Endothelial cell (in vitro differentiated cells): ENCODE measurements at places on chromosomes 4 and X.
A peak's percentile ranks its signal among the peaks of the same experiment; 100 is the strongest.

DNA sequence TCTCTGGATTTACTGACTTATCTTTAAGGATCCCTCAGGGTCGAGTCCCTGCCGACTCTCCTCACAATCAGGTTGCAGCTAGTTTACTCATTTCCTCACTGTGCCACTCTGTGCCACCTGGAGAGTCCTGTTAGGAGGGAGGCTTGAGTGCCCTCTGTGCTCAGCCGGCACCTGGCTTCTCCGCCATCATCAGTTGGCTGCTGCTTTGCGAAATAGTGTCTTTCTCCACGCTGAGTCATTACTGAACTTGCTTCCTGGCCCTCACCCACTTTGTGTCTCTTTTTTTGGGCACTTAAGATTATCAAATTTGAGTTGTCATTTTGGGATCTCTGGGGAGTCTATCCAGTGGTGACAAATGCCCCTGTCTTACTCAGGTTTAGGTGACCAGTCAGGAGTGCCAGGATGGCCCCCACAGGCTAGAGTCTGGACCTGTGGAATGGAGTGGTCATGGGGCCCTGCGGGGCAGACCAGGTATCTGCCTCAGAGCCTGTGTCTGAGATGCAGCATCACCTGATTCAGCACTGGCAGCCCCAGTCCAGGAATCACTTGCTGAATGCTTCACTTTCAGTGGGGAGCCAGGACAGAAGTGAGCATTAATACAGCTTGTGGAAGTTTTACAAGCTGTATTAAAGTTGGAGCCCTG lies 37.7 kb downstream of the JADE1 start:
- H3K27ac ChIP-seq: no peak overlapping the region
- peak overlapping the region; percentile 27 for H3K4me3 ChIP-seq
- no peak for DNase-seq
- peaks cover 5% of the 10 kb centered on the region for H3K27me3 ChIP-seq

GRCh38 chr4:107255114-107255513 lies 219.0 kb upstream of the DKK2 start:
- no peak for DNase-seq
- no peaks in the 10 kb centered on the region for H3K36me3 ChIP-seq
- peaks cover 1% of the 10 kb centered on the region for H3K27me3 ChIP-seq

DNA sequence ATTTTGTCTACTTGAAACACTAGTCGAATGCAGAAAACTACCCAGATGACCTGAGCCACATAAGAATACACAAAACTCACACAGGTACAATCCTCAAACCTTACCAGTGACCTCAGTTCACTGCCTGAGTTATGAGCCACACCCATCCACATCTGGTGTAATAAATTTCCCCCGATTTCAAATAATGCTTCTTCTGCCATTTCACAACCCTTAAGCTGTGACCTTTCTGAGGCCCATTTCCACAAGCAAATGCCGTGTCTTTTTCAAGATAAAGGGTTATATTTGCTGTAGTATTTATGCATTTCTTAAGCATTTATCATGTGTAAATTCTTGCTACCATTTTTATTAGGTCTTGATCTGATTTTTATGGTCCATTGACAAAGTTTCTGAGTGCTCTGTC lies 1.8 kb upstream of the ARHGEF38 start:
- DNase-seq: no peak
- H3K27ac ChIP-seq: no peak overlapping the region
- peaks cover 4% of the 10 kb centered on the region for H3K27me3 ChIP-seq
- H3K4me3 ChIP-seq: no peak overlapping the region
- H3K4me1 ChIP-seq: peaks cover 21% of the 10 kb centered on the region

- peaks cover 20% of the 10 kb centered on the region for H3K4me1 ChIP-seq
- DNase-seq: no peak
- peaks cover 2% of the 10 kb centered on the region for H3K27me3 ChIP-seq
- no peaks in the 10 kb centered on the region for H3K36me3 ChIP-seq
Measured at GRCh38 chrX:45774961-45775360, 574.3 kb upstream of the DIPK2B start.

DNA sequence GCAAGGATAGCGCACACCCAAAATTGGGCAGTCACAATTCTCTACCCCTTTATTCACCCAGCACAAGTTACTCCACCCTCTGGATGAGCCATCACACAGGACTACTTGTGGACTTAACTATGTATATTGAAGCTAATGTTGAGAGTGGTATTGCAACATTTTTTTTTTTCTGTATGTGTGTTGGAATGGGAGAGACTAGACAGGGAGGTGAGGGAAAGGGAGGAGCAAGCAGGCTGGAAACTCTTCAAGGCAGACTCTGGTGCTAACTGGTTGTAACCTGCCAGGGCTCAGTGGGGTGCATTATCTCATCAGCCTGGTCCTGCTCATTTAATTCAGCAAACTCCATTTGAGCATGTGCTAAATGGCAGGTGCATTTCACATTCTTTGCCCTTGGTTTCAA lies 18.4 kb upstream of the CWH43 start:
- H3K27me3 ChIP-seq: peaks cover 3% of the 10 kb centered on the region
- no peak overlapping the region for H3K4me3 ChIP-seq
- DNase-seq: no peak
- no peaks in the 10 kb centered on the region for H3K4me1 ChIP-seq

DNA sequence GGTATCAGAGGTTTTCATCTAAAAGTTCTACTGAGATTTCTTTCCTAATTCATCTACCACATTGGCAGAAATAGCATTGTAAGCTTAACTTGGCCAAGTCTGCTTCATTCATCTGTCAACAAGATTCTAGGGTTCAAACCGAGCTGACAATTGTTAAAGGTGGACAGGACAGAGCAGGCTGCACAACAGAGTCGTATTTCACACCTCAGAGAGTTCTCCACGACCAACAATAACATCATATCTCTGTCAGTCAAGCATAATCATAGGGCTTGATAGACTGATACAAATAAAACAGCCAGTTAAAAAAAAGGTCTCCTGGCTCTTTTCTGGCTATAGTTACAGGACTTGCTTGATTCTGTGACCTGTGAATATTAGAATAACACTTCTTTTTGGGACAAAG lies 259.2 kb downstream of the COL25A1 start:
- no peaks in the 10 kb centered on the region for H3K27me3 ChIP-seq
- no peak overlapping the region for H3K4me3 ChIP-seq
- no peaks in the 10 kb centered on the region for H3K4me1 ChIP-seq

DNA sequence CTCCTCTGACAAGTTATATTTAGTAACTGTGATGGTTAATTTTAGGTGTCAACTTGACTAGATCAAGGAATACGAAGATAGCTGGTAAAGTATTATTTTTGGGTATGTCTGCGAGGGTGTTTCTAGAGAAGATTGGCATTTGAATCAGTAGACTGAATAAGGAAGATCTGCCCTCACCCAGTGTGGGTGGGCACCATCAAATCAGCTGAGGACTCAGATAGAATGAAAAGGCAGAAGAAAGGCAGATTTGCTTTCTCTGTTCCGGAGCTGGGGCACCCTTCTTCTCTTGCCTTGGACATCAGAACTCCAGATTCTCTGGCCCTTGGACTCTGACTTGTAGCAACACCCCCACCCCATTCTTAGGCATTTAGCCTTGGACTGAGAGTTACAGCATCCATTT lies 981.6 kb downstream of the CCSER1 start:
- no peaks in the 10 kb centered on the region for H3K4me1 ChIP-seq
- no peak for DNase-seq
- H3K4me3 ChIP-seq: no peak overlapping the region
- no peak overlapping the region for H3K27ac ChIP-seq
- no peaks in the 10 kb centered on the region for H3K27me3 ChIP-seq

GRCh38 chr4:78205591-78205990 lies 148.5 kb downstream of the FRAS1 start:
- peak; percentile 53 for DNase-seq
- H3K27ac ChIP-seq: peak overlapping the region; percentile 97
- H3K27me3 ChIP-seq: peaks cover 5% of the 10 kb centered on the region
- H3K36me3 ChIP-seq: no peaks in the 10 kb centered on the region
- H3K4me1 ChIP-seq: peaks cover 48% of the 10 kb centered on the region

- H3K4me3 ChIP-seq: no peak overlapping the region
- H3K27ac ChIP-seq: no peak overlapping the region
- DNase-seq: no peak
- H3K4me1 ChIP-seq: no peaks in the 10 kb centered on the region
- no peaks in the 10 kb centered on the region for H3K36me3 ChIP-seq
Measured at GRCh38 chrX:78357342-78358055, 30.1 kb upstream of the CYSLTR1 start.

- H3K27me3 ChIP-seq: peaks cover 19% of the 10 kb centered on the region
- H3K4me1 ChIP-seq: peaks cover 57% of the 10 kb centered on the region
- H3K27ac ChIP-seq: peak overlapping the region; percentile 95
- peak; percentile 29 for DNase-seq
Measured at GRCh38 chr4:25861951-25862410, 807 bp downstream of the SEL1L3 start.

- peaks cover 1% of the 10 kb centered on the region for H3K27me3 ChIP-seq
- no peak for DNase-seq
- no peak overlapping the region for H3K27ac ChIP-seq
- no peaks in the 10 kb centered on the region for H3K36me3 ChIP-seq
- no peaks in the 10 kb centered on the region for H3K4me1 ChIP-seq
Measured at GRCh38 chr4:47017081-47017480, 14.3 kb upstream of the GABRB1 start.

GRCh38 chr4:126213996-126214395 lies 899.2 kb downstream of the FAT4 start:
- H3K27ac ChIP-seq: no peak overlapping the region
- H3K27me3 ChIP-seq: no peaks in the 10 kb centered on the region
- no peak for DNase-seq
- no peak overlapping the region for H3K4me3 ChIP-seq
- H3K36me3 ChIP-seq: no peaks in the 10 kb centered on the region
- no peaks in the 10 kb centered on the region for H3K4me1 ChIP-seq

DNA sequence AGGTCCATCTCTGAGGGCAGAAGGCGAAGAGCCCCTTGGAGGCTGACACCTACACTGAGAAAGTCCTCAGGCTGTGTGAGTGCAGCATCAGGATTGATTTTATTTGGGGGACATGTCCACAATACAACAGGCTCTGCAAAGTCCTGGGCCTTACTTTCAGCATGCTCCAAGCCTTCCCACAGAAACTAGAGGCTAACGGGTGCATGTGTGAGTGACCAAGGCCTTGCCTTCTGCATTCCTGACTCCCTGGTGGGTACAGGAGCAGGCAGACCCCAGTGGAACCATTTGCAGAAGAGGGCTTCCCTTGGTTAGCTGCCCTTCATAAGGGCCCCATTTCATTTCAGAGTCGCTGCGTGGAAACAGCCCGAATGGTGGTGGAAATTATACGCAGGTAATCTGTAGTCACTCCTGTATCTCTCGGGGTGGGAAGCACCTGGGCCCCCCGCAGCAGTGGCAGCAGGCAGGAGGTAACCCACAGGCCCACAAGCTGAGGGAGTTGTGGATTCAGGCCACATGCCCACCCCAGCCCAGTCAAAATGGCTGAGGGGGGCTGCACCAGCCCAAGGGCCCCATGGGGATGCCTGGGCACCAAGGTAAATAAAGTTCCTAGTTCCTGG lies 37.7 kb downstream of the NSG1 start:
- peaks cover 11% of the 10 kb centered on the region for H3K4me1 ChIP-seq
- no peak for DNase-seq
- H3K27ac ChIP-seq: no peak overlapping the region
- H3K4me3 ChIP-seq: no peak overlapping the region

DNA sequence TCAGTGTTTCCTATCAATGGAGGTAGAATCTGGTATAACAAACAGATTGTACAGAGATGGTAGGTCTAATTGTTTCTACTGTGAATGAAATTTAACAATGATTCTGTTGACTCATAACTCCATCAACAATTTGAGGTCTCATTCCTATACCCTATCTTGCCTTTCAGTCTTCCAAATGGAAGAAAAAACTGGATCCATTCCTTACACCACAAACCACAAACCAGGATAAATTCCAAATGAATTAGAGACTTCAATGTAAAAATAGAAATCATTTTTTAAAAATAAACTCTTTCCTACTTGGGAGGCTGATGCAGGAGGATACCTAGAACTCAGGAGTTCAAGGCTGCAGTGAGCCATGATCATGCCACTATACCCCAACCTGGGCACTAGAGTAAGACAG lies 114.4 kb upstream of the WDR44 start:
- H3K36me3 ChIP-seq: no peaks in the 10 kb centered on the region
- H3K4me1 ChIP-seq: peaks cover 5% of the 10 kb centered on the region
- no peak for DNase-seq
- H3K4me3 ChIP-seq: no peak overlapping the region
- peaks cover 1% of the 10 kb centered on the region for H3K27me3 ChIP-seq
- no peak overlapping the region for H3K27ac ChIP-seq

- H3K36me3 ChIP-seq: peaks cover 10% of the 10 kb centered on the region
- H3K27ac ChIP-seq: no peak overlapping the region
- no peak for DNase-seq
- H3K4me1 ChIP-seq: peaks cover 10% of the 10 kb centered on the region
- H3K4me3 ChIP-seq: no peak overlapping the region
Measured at GRCh38 chr4:156762851-156763250, 208.7 kb downstream of the PDGFC start.

DNA sequence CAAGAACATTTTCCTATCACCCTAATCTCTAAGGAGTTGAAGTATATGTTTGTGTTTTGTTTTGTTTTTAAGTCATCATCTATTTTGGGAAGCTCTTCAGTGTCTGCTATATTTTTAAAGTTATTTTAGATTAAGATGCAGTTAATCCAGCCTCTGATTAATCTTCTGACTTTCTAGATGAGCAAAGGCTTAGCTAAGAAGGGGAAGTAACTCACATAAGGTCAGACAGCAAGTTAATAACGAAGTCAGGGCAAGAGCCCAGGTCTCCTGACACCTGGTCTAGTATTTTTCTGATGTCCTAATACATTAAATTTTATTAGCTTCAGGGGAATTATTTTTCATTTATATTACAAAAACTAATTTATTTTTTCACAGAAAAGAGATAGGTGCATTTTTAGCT lies 168.5 kb downstream of the SOWAHB start:
- peaks cover 37% of the 10 kb centered on the region for H3K4me1 ChIP-seq
- no peaks in the 10 kb centered on the region for H3K36me3 ChIP-seq
- no peak for DNase-seq

DNA sequence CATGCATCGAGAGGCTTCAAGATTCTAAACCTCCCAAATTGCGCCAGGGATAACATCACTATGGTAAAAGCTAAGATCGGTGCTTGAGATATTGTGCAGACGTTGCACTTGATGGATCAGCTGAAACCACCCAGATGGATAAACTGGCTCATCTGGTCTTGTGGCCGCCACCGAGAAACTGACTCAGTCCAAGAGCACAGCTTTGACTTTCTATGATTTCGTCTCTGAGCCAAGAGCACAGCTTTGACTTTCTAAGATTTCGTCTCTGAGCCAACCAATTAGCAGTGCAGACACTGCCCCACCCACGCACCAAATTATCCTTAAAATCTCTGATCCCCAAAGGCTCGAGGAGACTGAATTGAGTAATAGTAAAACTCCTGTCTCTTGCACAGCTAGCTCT lies 687.2 kb downstream of the FAM133A start:
- H3K27ac ChIP-seq: no peak overlapping the region
- H3K36me3 ChIP-seq: no peaks in the 10 kb centered on the region
- DNase-seq: no peak
- peaks cover 3% of the 10 kb centered on the region for H3K4me1 ChIP-seq

GRCh38 chrX:21616386-21616785 lies 41.7 kb downstream of the KLHL34 start:
- H3K27ac ChIP-seq: no peak overlapping the region
- H3K4me3 ChIP-seq: no peak overlapping the region
- H3K36me3 ChIP-seq: no peaks in the 10 kb centered on the region
- no peaks in the 10 kb centered on the region for H3K4me1 ChIP-seq
- no peaks in the 10 kb centered on the region for H3K27me3 ChIP-seq
